H7 (cell line): ENCODE measurements at places on chromosomes 12 and 14. TPM values are rescaled to one million over a fixed set of nuclear protein-coding genes. Genes with fewer than 3 reads are reported as not detected.

GRCh38 chr12:46711756-46712155 lies 114.0 kb downstream of the SLC38A4 start:
- DNase-seq: no peak

- no peak for DNase-seq
Measured at GRCh38 chr14:57273236-57273635, 4.5 kb downstream of the AP5M1 start.

DNA sequence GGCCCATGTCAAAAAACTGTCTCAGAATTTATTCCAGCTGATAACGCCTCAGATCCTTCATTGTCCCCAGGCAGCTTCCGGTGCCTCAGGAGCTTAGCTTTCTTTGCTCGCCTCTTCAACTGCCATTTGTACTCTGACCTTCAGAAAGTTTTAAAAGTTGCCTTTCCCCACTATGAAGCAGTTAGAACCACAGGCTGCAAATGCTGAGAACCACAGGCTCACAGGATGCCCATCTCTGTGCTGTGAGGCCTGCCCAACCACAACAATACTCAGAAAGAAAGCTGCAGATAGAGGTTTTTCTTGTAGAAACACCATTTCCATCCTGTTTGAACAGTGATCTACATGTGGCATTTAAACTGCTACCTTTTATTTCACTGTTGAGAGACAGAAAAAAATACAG lies 131.1 kb downstream of the PRKCH start:
- DNase-seq: no peak

- DNase-seq: no peak
Measured at GRCh38 chr12:6780573-6780972, 8.3 kb downstream of the LAG3 start.

DNA sequence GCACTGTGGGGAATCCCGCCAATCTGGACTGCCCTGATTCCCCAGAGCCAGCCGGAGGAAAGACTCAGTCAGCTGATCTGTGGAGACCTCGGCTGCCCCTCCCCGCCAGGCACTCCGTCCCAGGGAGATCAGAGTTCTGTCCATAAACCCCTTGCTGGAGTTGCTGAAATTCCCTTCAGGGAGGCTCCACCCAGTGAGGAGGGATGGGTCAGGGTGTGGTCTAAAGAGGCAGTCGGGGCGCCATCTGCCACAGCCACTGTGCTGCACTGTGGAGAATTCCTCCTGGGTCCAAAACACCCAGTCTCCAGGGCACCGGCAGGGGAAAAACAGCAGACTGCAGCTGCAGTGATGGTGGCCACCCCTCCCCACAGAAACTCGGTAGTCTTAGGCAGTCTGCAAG lies 1922.3 kb upstream of the FLRT2 start:
- no peak for DNase-seq

GRCh38 chr14:20469890-20470602 lies 840 bp downstream of the PNP start:
- DNase-seq: peak; percentile 42

DNA sequence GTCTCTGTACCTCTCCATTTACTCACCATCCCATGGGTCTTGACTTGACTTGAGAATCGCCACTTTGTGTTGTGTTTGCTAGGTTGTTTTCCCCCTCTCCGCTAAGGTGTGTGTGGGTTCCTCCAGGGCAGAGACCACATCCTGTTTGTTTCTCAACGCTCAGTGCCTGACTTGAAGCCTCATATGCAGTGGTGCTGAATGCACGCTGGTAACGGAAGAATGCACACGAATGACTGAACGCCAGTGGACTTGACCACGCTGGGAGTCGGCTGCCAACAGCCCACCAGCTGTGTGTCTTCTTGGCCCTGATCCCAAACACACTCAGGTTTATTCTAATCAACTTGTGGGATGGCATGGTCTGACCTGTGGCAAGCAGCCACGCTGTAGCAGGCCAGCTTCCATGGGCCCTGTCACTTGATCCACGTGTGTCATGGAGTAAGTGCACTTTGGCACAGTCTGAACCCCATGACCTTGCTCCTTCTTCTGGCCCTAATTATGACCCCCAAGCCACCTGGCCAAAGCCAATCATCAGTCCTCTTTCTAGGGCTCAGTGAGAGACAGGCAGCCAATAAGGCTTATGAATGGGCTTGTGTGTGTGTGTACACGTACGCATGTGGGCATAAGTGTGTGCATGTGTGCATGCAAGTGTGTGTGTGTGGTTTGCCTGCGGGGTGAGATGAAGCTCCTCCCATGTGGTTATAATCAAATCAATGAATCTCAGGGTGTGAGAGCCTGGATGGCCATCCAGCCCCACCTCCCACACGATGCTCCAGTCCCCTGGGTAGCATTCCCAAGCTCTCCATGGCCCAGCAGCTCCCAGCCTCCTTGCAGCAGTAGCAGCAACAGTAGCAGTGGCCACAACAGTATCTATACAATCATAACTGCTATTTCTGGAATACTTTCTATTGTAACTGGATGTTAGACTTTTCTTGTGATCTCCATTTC lies 6.4 kb upstream of the TC2N start:
- no peak for DNase-seq

GRCh38 chr14:48936362-48936761 lies 649.8 kb downstream of the RPS29 start:
- no peak for DNase-seq

DNA sequence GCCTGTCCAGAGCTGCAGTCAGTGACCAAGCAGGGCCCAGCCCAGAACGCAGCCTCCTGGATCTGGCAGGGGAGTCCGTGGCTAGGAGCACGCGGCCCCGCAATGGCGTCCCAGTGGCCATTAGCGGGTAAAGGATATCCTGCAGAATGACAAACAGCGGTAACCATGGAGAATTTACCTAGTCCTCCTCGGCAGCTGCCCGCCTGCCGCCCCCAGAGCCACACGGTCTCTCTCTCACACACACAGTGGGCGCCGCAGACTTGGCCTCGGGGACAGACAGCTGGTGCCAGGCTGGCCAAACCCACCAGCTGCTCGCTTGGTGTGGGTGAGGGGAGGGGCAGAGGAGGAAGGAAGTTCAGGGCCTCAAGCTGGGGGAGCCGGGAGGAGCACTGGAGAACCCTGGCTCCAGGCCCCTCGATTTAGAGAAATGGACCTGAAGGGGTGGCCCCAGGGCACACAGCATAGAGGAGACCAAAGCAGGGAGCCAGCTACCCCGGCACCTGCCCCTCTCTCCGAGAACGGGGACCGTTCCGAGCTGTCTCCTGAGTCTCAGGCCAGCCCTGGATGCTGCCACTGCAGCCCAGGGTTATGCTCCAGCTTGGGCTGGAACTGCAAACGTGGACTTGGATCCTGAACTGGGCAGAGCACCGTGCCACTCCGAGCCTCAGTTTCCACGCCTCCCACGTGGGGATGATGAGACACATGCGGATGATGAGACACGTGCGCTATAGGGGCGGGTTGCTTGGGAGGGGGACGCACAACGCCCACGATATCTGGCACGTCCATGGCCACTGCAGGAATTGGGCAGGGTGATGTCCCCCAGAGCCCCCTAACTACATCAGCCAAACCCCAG lies 3.4 kb downstream of the CDK2AP1 start:
- DNase-seq: peak; percentile 63

DNA sequence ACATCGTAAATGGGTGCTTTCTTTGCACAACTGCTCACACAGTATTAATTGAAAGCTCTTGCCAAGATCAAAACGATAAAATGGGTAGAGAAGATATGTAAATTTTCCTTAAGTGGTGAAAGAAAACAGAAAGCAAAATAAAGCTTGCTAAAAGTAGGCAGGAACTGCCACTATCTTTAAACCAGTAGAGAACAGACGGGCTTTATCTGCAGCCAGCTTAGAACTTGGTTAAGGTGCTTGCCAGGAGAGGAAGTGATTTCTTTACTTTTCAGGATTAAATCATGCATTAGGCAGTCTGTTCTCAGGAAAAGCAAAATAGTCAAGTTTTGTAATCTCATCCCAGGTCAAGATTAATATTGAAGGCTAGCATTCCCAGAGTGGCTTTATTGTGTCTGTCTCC lies 56.9 kb upstream of the CCDC175 start:
- no peak for DNase-seq

DNA sequence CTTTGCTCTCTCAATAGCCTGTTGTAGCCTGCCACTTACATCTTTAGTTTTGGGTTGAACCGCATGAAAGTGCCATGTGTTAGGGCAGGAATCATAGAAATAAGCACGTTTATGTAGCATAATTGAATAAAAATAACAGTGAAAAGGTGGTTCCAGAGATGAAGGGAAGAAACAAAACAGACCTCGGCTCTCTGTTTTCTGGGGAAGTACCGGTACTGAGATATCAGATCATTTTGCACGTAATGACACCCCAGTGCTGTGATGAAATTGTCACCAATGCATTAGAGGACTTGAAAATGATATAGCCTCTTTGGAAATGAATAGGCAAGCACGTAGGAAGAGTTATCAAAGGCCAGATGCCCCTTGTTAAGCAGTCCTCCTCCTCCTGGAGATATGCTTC lies 42.5 kb upstream of the DLK1 start:
- no peak for DNase-seq

DNA sequence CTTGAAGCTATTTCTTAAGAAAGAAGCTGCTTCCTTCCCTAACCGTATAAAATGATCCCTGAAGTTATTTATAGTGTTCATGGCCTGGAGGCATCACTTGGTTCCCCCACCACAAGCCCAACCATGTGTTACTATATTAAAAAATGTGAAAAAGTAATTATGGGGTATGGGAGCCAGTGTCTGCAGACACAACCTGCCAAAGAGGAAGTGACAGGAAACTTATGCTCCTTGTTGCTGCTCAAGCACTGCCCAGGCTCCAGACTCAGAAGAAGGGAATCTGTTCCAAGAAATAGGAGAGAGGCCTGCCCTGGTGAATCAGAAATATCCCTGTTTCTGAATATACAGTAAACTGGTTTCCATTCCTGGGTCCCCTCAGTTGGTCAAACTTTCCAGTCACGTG lies 217.2 kb upstream of the BMP4 start:
- no peak for DNase-seq

GRCh38 chr12:124236625-124237031 lies 58.3 kb upstream of the RFLNA start:
- DNase-seq: no peak

ASCL1 gene
- 0.07 TPM in 1 of 2 replicates, not detected in the other for total RNA-seq

GRCh38 chr14:104689109-104689880 lies at the start of gene INF2:
INF2 (plus strand) TSS chr14:104689618; CDS start chr14:104701366, 11,748 bp downstream.
- DNase-seq: peak; percentile 99

DNA sequence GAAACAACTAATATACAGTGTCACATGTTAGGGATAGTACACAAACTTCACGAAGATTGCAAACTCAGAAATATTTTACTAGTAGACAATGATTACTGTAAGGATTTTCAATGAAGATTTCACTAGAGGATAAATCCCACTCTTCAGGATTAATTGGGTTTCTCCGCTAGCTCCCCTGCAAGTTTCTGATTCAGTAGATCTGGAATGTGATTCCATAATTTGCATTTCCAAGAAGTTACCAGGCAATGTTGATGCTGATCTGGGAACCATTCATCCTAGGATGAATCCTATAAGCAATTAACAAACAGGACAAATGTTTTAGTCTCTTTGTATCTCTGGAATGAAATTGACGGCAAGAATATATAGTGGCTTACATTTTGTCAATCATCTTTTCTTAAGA lies 272.4 kb downstream of the ALX1 start:
- DNase-seq: no peak

IAPP gene
- not detected in 2 replicates for total RNA-seq
